Left ventricle myocardium inferior (tissue), 1 donor: ENCODE measurements at places on chromosomes 2 and 18. TPM values are rescaled to one million over a fixed set of nuclear protein-coding genes. Genes with fewer than 3 reads are reported as not detected.

- peaks cover 67% of the 10 kb centered on the region for H3K36me3 ChIP-seq
- no peaks in the 10 kb centered on the region for H3K27me3 ChIP-seq
- H3K4me1 ChIP-seq: peaks cover 7% of the 10 kb centered on the region
- no peak overlapping the region for H3K27ac ChIP-seq
Measured at GRCh38 chr2:215427585-215427984, 8.3 kb downstream of the FN1 start.

DNA sequence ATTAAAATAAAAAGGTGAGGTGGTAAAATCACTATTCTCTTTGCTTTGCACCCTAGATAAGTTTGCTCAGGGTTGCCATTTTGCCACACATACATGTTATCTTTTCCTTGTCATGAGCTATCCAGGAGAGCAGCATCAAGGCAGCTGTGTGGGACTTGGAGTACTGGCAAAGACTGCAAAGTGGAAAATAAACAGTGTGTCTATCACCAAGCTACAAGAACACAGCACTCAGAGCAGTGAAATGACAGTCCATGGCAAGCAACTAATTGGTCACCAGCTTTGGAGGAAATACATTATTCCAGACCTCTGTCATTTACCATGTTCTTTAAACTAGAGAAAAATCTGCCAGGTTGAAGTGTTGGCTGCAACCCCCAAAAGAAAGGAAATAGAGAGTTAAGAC lies 687.8 kb upstream of the FANCL start:
- H3K4me1 ChIP-seq: no peaks in the 10 kb centered on the region
- no peaks in the 10 kb centered on the region for H3K36me3 ChIP-seq
- no peaks in the 10 kb centered on the region for H3K27me3 ChIP-seq
- H3K4me3 ChIP-seq: no peak overlapping the region
- no peak overlapping the region for H3K27ac ChIP-seq

DNA sequence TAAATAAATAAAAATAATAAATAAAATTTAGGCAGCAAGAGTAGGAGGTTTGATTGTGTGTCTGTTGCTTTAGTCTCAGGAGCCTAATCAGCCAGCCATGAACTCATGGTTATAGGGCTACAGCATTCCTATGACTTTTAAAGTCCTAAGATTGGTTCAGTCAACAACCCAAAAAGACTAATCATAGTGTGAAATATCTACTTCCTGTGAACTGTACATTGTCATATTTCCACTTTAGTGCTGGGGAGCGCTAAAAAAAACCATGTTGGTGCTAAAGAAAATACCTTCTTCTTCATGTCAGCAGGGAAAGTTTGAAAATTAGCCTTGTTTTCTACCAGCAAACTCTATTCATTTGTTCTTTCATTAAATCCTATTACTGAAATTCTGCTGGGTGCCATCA lies 521.6 kb downstream of the RNF144A start:
- peaks cover 41% of the 10 kb centered on the region for H3K27me3 ChIP-seq
- DNase-seq: no peak
- H3K4me1 ChIP-seq: no peaks in the 10 kb centered on the region
- no peak overlapping the region for H3K27ac ChIP-seq
- H3K36me3 ChIP-seq: no peaks in the 10 kb centered on the region
- H3K4me3 ChIP-seq: no peak overlapping the region

DNA sequence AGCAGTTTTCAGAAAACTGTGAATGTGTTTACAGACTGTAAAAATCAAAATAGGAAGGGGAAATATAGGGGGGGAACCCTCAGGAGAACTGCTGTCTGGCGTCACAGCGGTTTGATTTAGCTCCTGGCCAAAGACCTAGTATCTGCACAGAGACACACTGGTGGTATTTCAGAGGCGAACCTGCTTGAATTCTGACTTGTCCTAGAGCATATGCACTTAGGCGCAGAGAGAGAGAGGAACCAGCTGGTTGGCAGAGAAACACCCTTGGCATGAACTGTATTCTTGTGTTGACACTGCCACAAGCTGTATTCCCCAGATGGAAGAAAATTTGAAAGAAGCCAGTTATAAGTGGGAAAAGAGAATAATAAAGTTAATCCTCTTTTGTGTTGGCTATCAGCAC lies 506.5 kb upstream of the NRP2 start:
- DNase-seq: no peak
- H3K27ac ChIP-seq: no peak overlapping the region
- no peaks in the 10 kb centered on the region for H3K36me3 ChIP-seq

DNA sequence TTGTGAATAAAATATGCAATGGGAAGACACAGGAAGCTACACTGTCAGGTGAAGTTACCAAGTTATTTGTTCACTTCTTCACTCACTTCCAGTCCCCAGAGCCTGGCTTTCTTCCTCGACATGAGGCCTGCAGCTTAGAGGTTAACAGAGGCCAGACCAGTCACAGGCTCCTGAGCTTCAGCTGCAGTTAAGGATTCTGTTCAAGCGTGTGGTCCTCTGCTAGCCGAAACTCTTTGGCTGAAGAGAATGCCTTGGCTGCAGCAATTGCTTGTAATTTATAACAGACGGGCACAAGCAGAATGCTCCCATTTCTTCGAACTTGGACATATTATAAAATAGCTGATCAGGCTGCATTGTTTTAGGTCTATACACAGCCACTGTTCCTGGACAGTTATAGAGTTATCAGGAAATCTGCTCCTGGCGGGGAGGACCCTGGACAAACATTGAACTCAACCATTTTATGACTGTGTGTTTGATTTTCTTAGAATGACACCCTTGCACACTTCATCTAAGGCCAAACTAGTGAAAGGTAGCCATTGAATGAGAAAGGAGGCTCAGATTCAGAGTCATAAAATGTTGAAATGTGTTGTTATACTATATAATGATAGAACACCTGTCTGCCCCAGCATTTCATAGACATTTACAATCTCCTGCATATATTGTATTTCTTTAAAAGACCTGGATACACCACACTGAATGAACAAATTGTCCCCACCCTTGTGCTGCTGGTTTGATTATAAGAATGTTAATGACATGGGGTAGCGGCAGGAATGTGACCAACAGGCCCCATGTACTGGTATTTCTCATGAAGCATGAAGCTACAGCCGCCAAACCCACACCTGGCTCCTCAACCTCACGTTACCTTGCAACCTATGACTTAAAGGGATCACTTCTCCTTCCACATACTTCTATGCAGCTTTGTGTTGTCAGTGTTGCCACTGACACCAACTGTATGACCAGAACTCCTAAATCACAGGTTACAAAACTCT lies 153.6 kb downstream of the TDRD15 start:
- DNase-seq: no peak
- peaks cover 43% of the 10 kb centered on the region for H3K4me1 ChIP-seq
- H3K27me3 ChIP-seq: no peaks in the 10 kb centered on the region

DNA sequence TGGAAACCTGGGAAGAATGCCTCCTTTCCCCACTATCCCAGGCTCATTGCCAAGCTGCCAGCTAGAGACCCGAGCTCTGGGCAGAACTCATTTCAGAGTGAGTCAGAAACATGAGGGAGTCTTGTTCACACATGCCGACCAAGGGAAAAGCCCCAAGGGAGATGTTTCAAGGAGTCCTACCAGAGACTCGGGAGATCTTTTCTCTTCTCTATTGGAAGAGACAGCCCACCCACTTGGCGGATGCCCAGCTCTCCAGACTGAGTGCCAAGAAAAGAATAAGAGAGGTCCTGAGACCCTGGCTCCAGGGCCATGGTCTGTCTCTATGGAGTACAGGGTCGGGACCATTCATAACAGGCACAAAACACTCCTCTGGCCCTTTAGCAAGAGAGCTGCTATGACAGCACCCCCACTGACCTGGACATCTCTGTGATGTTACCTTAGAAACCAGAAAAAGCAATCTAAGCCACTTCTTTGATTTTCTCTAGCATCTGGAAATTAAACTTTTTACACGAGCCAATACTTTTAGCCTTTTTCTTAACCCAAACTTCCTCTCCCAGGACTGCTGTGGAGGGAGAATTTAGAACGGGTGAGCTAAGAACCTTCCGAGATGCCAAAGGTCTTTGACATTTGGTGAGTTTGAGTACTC lies 18.5 kb upstream of the IGFBP5 start:
- no peaks in the 10 kb centered on the region for H3K27me3 ChIP-seq
- H3K4me3 ChIP-seq: no peak overlapping the region
- peak; percentile 73 for DNase-seq
- H3K4me1 ChIP-seq: peaks cover 26% of the 10 kb centered on the region

- H3K27me3 ChIP-seq: no peaks in the 10 kb centered on the region
- DNase-seq: peak; percentile 78
- peak overlapping the region; percentile 65 for H3K4me3 ChIP-seq
- peaks cover 63% of the 10 kb centered on the region for H3K4me1 ChIP-seq
Measured at GRCh38 chr2:74374509-74375205, 5.5 kb downstream of the DCTN1 start.

DNA sequence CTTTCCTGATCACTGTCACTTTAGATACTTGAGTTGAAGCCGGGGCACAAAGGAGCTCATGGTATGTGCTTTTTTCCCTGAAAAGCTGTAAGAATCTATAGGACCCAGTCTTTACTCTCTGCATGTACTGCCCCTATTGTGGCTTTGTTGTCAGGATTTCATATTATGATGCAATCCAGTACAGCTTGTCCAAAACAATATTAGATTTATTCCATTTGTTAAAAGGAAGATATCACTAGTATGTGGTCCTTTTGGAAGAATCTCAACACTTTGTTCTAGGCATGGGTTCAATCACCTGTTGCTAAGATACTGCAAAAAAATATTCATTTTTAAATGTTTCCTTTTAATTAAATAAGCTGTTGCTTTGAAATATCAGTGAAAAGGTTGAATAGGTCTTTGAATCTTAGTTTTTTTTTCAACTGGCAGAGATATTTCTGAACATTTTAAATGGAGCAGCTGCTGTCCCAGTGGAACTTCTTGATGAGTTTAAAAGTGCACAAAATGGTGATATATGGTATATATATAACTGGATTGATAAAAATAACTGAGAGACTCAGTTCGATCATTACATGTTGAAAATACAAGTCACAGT lies 256.6 kb upstream of the NT5C1B start:
- H3K27me3 ChIP-seq: no peaks in the 10 kb centered on the region
- H3K36me3 ChIP-seq: no peaks in the 10 kb centered on the region
- peaks cover 20% of the 10 kb centered on the region for H3K4me1 ChIP-seq
- no peak overlapping the region for H3K4me3 ChIP-seq
- no peak for DNase-seq
- H3K27ac ChIP-seq: peak overlapping the region; percentile 44

DNA sequence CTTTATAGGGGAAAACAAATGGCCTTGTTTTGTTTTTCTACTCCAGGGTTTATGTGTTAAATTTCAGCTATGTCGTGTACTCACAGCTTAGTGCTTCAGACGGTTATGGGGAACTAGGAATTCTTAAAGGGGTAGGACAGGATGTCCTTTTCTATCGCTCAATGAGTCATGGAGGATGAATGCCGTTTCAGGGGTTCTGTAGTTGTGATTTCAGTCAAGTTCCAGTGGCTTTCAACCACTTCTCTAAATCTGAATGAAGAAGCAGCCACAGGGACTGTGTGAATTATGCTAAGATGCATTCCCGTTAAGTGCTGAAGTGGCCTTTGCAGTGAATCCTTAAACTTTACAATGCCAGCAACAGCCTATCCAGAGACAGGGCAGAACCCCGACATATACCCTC lies 1231.7 kb upstream of the ZEB2 start:
- H3K4me3 ChIP-seq: no peak overlapping the region
- no peaks in the 10 kb centered on the region for H3K36me3 ChIP-seq
- no peaks in the 10 kb centered on the region for H3K27me3 ChIP-seq
- H3K27ac ChIP-seq: peak overlapping the region; percentile 76
- DNase-seq: no peak

DNA sequence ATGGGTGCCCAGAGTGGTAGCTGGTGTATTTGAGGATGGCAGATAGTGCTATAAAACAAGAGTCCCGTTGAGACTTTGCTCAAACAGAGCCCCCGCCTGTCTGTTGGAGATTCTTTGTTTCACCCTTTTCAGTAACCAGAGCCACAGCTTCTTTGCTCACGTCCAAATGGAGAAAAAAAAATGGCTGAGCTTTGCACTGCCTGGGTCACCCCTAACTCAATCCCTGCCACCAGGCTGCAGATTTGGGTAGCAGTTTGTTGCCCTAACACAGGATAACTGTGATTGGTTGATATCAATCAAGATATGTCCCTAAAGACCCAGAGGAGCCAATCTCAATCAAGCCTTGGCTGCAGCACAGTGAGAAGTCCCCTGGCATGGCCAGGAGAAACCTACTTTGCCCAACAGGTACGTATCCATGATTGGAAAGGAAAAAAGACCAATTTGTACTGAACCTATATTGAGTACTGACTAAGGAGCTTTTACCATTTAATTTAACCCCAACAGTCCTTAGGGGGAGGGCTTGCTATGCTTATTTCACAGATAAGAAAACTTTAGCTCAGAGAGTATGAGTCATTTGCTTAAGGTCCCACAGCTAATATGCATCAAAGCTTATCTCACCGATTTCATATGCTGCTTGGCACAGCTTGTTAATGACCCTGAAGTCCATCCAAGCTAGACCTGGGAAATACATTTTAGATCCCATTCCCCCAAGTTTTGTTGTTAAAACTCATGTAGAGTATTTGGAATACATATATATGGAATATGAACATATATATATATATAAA lies 72.0 kb upstream of the SH3BP4 start:
- no peak for DNase-seq
- no peak overlapping the region for H3K27ac ChIP-seq
- no peak overlapping the region for H3K4me3 ChIP-seq
- no peaks in the 10 kb centered on the region for H3K36me3 ChIP-seq
- H3K27me3 ChIP-seq: no peaks in the 10 kb centered on the region

GRCh38 chr2:232336981-232337720 lies 41.4 kb upstream of the ALPP start:
- H3K36me3 ChIP-seq: peaks cover 6% of the 10 kb centered on the region
- no peaks in the 10 kb centered on the region for H3K4me1 ChIP-seq
- DNase-seq: peak; percentile 3
- no peak overlapping the region for H3K27ac ChIP-seq
- H3K4me3 ChIP-seq: no peak overlapping the region
- no peaks in the 10 kb centered on the region for H3K27me3 ChIP-seq

- H3K4me1 ChIP-seq: peaks cover 67% of the 10 kb centered on the region
- H3K36me3 ChIP-seq: no peaks in the 10 kb centered on the region
- no peak overlapping the region for H3K4me3 ChIP-seq
Measured at GRCh38 chr2:99709229-99709628, 219.4 kb upstream of the REV1 start.

DNA sequence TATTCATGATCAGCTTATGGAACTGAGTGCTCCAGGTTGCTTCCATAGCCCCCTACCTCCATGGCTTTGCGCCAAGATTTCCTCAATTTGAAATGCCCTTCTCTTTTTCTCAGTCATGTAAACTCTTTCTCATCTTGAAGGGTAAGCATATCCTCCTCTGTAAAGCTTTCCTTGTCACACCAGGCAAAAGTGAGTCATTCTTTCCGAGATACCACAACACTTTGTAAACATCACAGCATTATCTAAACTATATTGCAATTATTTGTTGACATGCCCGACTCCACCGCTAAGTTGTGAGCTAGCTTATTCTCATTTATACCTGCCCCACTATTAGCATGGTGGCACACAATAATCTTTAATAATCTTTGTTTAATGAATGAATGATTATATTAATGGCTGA lies 419.5 kb upstream of the CHST9 start:
- no peaks in the 10 kb centered on the region for H3K36me3 ChIP-seq
- no peak overlapping the region for H3K4me3 ChIP-seq
- H3K27ac ChIP-seq: no peak overlapping the region
- peaks cover 3% of the 10 kb centered on the region for H3K4me1 ChIP-seq

Gene MEP1B
- not detected for total RNA-seq

Gene ZNF521
- total RNA-seq: 10.3 TPM

Gene PROM2
- 1.4 TPM for total RNA-seq

Gene PLEKHA3
- total RNA-seq: 41.4 TPM

Gene SERPINB4
- total RNA-seq: not detected

Gene GPR39
- not detected for total RNA-seq

Gene MYO5B
- 0.44 TPM for total RNA-seq
